ENCODE measurements at places on chromosomes 3 and 15.

GRCh38 chr3:151890721-151891141 is 17.3 kb downstream of the SUCNR1 start:
- no peak for DNase-seq

GRCh38 chr3:112345681-112346080 is 12.7 kb downstream of the CD200 start:
- no peak for DNase-seq

DNA sequence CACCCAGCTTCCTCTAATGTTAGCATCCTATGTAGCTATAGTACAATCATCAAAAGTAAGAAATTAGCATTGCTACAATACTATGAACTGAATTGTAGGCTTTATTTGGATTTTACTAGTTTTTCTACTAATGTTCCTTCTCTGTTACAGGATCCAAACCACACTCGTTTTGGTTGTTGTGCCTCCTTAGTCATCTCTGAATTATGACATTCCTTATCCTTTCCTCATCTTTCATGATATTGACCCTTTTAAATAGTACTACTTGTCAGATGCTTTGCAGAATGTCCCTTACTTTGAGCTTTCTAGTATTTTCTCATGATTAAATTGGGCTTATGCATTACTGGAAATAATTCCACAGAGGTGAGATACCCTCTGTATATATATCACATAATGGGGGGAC is 265.4 kb downstream of the VPS13C start:
- DNase-seq = no peak

DNA sequence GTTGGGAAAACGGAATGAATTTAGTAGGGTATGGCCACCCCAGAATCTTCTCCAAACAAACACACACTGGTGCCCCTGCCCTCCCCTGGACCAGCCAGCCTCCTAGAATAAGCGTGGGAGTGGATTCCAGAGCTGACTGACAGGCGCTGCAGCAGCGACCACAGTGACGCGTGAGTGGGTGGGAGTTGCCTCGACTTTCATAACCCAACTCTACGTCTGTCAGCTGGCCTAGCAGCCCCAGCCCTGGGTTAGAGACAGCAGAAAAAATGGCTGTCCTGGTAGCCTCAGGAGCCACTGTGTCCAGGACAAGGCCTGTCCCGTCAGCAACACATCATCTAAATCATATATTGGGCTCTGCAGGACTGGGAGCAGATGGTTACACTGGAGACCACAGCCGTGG is 10.0 kb downstream of the PLA2G4B start:
- no peak for DNase-seq

DNA sequence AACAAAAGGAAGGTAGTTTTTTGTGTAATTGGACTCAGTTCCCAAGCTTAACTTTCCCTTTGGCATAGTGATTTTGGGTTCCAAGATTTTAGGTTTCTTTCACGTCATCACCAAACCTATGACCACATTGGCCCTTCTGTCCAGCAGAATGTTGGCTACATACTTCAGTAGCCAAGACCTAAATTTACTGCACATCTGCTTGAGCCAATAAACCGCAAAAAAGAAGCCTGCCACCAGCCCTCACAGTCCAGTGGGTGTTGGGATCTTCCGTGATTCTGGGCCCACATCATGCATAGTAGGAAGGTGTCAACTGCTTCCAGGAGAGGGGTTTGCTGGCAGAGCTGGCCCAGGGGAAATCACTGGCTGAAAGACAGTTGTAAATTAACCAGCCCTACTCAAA is 57.6 kb upstream of the LIPC start:
- no peak for DNase-seq

GRCh38 chr3:122826278-122826677 is 31.4 kb downstream of the SLC49A4 start:
- no peak for DNase-seq

DNA sequence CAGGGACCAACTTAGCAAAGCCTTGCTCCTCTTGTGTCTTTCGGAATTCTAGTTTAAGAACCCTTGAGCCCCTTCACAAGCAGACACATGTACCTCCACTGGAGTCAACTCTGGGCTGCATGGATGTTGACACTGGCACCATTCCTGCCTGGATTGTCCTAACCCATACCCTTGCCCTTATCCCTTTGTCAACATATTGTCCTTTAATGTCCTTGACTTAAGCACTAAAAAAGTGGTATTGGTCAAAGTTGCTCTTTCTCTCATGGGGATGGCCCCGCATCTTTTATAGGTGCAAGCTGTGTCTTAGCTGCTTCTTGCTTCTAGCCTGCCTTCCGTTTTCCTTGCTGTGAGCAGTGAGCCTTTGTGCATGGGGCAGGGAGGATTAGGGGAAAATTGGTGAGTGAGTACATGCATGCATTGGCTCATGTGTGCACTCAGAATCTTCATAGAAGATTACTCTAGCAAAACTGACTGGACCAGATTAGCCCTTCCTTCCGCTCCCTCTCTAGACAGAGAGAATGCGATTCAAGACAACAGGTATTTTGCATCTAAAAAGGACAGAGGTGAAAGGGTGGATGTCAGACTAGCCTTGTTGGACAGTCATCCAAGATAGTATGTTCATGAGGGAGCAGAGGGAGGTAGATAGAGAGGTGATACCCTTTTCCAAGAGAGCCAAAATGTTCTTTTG is 42.4 kb downstream of the TGFBR2 start:
- no peak for DNase-seq

DNA sequence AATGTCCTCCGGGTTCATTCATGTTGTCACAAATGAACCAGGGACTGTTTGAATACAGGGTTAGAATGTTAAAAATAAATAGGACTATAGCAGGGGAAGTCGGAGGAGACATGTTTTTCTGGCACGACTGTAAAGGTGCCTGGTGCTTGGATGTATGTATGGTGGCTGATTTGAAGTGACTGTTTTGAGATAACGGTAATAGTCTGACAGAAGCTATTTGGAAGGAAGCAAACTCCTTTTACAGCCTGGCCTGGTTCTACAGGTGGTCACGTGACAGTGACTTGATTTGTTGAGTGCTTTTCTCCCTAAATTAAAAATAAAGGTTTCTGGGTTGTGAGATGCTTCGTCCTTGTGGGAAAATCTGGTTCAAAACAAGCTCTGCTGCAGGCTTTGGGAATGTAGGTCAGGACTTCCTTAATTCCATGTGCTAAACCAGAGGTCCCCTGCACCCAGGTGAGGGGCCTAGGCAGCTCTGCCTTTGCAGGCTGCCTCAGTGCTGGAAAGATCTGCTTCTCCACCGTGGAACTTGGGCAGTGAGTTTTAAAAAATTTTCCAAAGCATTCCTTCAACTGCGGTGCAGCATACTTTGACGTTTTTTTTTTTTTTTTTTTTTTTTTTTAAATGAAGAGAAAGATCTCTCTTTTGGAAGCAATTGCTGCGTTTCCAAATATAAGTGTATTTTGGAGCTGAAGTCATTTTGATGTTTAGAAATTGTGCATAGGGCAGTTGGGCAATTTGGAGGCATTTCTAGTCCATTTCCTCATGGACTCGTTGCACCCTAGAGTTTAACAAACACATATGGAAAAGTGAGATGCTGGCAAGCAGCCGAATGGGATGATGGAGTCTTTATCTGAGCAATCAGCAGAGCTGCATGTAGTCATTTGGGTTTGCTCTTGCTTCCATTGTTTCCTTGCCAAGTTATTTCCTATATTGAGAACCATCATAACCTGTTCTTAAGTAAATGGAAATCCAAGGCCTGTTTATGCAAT is 30.9 kb downstream of the ITPR1 start:
- no peak for DNase-seq

DNA sequence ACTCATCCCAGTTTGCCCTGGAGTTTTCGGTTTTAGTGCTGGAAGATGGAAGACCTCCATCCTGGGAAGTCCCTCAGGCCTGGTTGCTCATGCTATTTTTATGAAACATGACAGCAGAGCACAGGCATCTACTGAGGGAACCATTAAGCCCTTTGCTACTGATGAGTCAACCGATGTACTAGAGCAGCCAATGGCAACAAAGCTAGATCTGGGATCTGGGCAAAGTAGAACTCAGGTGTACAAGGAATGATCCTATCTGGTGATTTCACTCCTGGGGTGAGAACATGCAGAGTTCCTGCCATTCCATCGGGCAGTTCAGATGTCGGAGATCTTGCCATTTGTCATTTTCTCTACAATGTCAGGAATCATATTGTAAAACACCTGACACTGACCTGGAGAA is 166.2 kb upstream of the NSMCE3 start:
- DNase-seq = no peak

- DNase-seq = no peak
Observed at GRCh38 chr15:50148362-50148963, 29.4 kb upstream of the ATP8B4 start.

DNA sequence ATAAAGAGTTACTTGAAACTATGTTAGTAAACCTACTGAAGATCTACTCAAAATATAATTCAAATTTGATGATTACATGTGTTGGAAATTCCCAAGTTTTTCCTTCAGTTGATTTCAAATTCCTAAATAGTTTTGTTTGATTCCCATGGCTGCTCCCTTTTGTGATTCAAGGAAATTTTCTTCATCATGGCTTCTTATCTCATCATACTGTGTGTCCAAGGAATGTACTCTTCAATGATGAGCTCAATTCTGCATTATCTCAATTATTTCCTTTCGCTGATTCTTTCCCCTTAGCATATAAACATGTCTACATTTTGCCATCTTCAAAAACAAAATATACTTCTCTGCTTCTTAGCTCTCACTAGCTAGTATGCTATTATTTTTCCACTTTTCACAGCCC is 460.4 kb upstream of the NAALADL2 start:
- no peak for DNase-seq

DNA sequence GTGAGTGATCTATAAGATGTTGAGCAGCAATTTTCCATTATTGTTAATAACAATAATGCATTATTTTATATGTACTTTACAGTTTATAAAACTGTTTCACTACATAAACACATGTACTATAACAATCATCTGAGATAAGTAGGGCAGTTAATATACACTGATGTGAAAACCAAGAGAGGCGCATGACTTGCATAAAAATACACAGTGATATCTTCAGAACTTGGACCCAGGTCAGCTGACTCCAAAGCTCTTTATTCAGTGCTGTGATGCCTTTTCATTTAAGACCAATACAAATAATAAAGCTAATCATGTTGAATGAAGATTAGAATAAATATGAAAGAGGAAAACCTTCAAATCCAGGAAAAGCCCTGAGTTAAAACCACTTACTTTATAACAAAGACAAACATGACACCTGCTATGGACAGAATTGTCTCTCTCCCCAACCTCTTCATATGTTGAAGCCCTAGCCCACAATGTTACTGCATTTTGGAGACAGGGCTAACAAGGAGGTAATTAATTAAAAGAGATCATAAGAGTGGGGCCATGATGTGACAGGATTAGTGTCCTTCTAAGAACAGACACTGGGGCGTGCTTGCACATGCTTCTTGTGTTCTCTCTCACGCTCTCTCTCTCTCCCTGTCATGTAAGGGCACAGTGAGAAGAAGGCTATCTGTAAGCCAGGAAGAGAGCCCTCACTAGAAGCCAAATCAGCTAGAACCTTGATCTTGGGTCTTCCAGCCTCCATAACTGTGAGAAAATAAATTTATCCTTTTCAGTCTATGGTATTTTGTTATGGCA is 55.8 kb upstream of the TSPAN3 start:
- DNase-seq = no peak

DNA sequence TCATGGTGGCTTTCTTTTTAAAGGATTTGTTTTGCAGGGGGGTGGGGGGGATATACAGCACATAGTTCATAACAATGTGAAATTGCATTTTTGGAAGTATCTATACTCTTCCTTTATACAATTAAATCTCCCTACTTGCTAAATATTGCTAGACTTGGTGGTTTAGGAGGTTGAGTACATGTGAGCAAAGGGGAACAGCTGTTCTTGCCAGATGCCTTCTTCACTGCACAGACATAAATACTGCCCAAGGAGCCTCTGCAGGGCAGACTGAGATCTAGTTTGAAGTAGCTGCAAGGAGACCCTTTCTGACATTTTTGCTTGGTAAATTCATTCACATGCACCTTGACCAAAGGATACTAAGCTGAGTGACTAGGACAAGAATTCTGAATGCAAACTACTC is 228.6 kb upstream of the IL12A start:
- no peak for DNase-seq

DNA sequence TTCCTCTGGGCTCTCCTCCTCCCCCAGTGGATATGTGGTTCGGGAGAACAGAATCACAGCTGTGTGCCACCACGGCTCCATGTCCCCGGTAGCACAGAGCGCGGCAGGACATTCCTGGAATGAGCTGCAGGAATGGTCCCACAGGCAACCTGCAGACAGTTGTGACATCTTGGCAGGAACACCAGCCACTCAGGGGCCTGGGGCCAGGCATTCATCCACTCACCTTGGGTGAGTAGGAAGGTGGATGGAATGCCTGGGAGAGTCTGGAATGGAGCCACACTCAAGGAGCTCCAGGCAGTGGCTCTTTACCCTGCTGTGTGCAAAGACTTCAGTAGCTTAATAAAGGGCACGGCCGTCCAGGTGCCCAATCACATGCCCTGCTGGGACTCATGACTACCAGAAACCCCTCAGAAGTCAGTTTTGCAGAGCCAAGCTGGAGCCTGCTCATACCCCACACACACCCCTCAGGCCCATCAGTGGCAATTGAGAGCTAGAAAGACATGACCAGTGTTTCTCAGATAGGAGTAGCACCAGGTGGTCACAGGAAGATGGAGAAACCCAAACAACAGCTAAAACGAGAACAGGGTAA is 117.3 kb upstream of the PRR20G start:
- no peak for DNase-seq

DNA sequence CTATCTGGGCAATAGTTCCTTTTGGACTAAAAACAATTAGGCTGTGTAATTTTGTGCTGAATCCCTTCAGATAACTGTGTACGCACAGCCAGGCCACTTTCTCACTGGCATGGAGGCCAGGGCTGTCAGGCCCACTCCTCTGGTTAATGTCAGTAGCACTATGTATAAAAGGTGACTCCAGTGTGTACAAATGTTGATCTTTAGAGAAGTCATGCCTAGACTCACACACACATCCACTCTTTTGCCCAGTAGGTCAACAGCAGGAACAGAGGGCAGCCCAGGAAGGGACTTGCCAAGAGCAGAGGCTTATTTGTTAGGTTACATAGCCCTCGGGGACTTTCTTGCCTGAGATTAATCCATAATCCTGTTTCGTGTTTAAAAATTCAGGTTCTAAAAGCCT is 416.6 kb upstream of the WNT5A start:
- DNase-seq = no peak

- DNase-seq = no peak
Observed at GRCh38 chr3:11289864-11290263, 17.7 kb downstream of the ATG7 start.
